Activated naive CD4-positive, alpha-beta T cell treated with anti-CD3 and anti-CD28 coated beads for 36 hours (primary cell): ENCODE measurements at places on chromosomes 5 and 9. TPM values are rescaled to one million over a fixed set of nuclear protein-coding genes. Genes with fewer than 3 reads are reported as not detected.

Gene GABRG2
- total RNA-seq = 0.64 TPM

Gene CTXN3
- not detected for total RNA-seq

Gene PRDM9
- total RNA-seq = not detected

Gene NXNL2
- total RNA-seq = not detected

DNA sequence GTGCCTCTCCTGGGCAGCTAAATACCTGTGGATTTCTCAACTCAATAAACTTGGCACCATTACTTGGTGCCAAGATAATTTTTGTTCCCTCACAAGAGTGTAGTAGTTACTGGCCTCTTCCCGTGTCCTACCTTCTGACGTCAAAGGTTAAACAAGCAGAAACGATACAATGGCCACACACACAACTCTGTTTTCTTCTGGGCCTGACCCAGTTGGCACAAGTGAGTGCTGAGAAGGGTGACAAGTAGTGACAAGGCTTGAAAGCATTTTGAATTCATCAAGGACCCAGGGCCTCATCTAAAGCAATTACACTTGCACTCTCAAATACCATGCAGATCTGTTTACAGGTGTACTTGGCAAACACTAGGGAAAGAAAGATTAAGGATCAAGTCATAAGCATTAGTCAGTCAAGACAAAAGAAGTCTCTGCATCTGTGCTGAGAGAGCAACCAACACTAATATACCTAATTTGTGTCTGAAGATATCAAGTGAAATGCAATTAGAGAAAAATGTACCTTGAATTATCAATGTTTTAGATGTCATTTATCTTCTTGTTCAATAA is 30.8 kb downstream of the RASEF start:
- DNase-seq = no peak

GRCh38 chr5:1500411-1501091 is 23.2 kb downstream of the LPCAT1 start:
- no peak for DNase-seq

DNA sequence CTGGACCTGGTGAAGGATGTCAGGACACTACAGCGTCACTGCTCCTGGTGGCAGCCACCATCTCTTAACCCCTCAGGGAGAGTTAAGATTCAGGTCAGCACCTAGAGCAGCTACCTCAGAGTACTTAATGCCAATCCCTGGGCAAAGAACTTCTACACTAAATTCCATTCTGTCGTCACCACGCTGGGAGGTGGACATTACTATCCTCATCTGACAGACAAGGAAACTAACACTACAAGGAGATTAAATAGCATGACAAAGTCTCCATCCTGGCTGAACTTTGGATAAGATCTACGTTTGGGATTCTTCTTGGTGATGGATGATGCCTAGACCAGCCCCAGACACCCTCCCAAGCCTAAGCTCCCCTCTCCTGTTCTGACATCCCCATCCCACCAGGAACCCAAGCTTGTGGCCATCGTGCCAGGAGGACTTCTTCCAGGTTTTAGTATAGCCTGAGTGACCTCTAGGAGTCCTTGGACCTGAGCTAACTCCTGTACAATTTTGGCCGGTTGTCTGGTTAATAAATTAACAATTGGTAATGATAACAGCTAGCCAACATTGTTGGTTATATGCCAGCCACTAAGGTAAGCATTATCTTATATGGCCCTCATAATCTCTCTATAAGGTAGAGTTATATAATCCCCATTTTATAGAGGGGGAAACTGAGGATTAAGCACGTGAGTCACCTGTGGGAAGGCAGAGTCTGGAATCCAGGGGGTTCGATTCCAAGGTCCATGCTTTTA is 54.8 kb downstream of the C5orf15 start:
- no peak for DNase-seq

DNA sequence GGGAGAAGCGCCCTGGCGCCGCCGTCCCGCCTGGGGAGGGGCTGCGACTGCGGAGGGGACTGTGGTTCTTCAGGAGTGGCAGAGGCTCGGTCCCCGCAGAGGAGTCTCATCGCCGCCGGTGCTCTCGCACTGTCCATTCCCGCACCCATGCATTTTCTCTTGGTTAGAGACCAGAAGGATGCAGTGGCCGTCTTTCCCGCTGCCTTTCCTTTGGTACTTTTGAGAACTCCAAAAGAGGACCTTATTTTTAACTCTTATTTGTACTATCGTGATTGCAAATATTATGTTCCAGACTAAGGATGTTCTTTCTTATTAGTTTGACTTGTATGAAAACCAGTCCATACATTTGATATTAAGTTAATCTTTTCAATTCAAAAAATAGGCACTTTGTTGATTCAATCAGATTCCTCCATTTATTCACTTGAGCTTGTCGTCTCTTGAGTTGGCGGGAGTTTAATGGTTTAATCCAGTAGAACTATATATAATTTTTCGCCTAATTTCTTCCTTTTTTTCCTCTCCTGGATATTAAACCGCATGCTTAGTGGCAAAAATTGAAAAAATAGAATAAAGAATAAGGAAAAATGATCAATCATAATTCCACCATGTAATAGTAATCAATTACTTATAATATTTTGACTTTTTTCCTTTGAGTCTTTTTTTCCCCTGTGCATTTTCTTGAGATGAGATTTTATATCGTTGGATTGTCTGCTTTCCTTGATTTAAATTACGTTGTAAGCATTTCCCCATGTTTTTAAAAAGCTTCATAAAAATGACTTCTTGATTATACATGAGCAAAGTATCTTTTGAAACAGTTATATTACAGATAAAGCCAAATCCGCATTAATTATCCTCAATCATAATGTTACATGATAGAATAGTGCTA is 861 bp downstream of the ZFYVE16 start:
- peak; percentile 55 for DNase-seq

DNA sequence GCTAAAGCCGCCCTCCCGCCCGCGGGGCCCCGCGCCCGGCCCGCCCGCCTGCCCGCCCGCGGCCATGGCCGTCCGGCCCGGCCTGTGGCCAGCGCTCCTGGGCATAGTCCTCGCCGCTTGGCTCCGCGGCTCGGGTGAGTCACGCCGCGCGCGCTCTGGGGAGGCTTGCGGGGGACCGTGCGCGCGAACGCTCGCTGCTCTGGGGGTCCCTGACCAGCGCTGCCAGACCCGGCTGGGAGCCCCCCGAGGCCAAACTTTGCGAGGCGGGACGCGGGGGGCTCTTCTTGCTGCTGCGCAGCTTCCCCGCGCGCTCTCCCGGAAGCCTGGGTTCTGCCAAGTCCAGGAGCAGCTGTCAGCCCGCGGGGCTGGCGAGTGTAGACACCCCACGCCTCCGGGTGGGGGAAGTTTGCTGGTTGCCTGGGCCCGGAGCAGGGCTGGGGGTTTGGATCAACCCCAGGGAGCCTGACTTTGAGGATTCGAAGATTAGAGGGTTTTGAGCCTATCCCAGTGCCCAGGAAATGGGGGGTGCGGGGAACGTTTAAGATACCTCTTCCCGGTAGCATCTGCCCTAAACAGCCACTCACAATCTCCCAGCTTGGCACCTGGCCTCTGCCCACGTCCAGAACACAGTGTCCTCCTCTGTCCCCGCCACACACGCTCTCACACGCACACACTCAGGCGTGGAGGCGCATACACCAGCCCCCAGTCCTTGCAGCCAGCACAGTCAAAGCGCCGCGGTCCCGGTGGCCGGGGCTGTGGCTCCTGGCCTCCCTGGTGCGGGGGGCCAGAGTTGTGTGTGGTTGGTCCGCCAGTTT is 535 bp downstream of the UNC5A start:
- DNase-seq = peak; percentile 14
